Posterior vena cava (tissue), 2 donors: ENCODE measurements at places on chromosomes 5 and 9. TPM values are rescaled to one million over a fixed set of nuclear protein-coding genes. Genes with fewer than 3 reads are reported as not detected.

ZNF300 gene
- total RNA-seq = 5.5 TPM

CCL28 gene
- 4.0 TPM for total RNA-seq

MARCOL gene
- total RNA-seq = not detected

NRG2 gene
- total RNA-seq = 0.51 TPM

SPACA9 gene
- total RNA-seq = 3.7 TPM

MYMK gene
- not detected for total RNA-seq
